Dermis blood vessel endothelial cell (primary cell): ENCODE measurements at places on chromosomes 12 and 14.

- no peak for DNase-seq
Measured at GRCh38 chr12:96919510-96920210, 12.6 kb downstream of the NEDD1 start.

DNA sequence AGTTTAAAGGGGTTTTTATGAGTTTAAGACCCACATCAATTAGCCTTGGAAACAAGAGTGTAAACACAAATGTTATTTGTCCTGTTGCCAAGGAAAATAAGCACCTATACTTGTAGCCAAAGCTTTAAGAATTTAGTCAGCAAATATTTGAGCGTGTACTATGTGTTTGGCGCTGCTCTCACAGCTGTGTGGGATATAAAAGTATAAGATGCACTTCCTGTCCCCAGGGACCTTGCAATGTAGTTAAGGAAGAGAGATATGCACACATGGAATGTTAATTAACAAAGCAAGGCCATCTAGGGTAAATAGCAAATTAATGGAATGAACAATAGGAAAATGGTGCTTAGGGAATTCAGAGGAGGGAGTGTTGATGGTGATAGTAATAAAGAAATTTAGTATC is 134.9 kb upstream of the SRRM4 start:
- no peak for DNase-seq

- no peak for DNase-seq
Measured at GRCh38 chr12:131528667-131529066, 182.2 kb upstream of the SFSWAP start.

GRCh38 chr12:111270774-111271173 is 98.1 kb downstream of the PHETA1 start:
- DNase-seq = no peak

DNA sequence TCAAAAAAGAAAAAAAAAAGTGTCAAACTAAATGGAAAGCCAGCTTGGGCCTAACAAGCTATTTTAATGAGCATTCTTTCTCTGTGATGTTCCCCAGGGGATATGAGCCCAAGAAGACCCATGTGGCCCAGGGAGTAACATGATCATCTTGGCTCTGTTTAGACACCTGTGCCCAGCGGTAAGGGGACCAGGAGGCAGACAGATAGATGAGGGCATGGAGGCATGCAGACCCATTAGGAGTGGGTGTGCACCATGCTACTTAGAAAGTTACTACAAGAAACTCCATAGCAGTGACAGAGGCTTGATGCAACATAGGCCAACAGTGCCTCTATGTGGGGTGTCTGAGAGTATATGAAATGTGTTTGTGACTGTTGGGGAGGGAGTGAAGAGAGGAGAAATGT is 3.1 kb upstream of the CREBL2 start:
- no peak for DNase-seq

DNA sequence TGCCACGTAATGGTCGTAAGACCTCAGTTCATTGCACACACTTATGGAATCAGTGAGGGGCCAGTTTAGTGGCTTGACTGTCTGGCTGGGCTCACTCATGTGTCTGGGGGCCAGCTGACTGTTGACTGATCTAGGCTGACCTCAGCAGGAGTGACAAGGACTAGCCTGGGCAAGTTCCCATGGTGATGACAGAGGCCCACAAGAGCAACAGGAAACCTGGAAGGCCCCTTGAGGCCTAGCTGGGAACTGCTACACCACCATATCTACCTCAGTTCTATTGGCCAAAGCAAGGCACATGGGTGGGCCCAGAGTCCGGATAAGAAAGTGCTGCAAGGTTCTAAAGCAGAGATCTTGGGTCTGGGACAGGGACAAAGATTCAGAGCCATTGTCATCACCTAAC is 21.3 kb upstream of the RFLNA start:
- DNase-seq = peak; percentile 58

- DNase-seq = no peak
Measured at GRCh38 chr12:27252934-27253333, 8.8 kb downstream of the STK38L start.

GRCh38 chr12:128956755-128957154 is 103.5 kb downstream of the GLT1D1 start:
- DNase-seq = no peak
